Dermis microvascular lymphatic vessel endothelial cell (primary cell): ENCODE measurements at places on chromosomes 3 and 15. TPM values are rescaled to one million over a fixed set of nuclear protein-coding genes. Genes with fewer than 3 reads are reported as not detected.

Gene SNURF
- 19.6 and 28.1 TPM in 2 replicates for total RNA-seq

Gene HYAL1
- total RNA-seq: 4.6 and 6.7 TPM in 2 replicates

Gene ST6GAL1
- 32.5 and 85.3 TPM in 2 replicates for total RNA-seq

Gene SH3BP5
- total RNA-seq: 53.1 and 56.3 TPM in 2 replicates

Gene SAMD7
- not detected in 2 replicates for total RNA-seq

Gene CHRM5
- under 0.01 and 0.13 TPM in 2 replicates for total RNA-seq

Gene NOX5
- under 0.01 TPM in 1 of 2 replicates, not detected in the other for total RNA-seq

Gene SECISBP2L
- total RNA-seq: 18.1 and 27.3 TPM in 2 replicates

Gene ASB14
- total RNA-seq: not detected in 2 replicates

Gene P2RY1
- 0.38 and 0.51 TPM in 2 replicates for total RNA-seq

Gene OR5K2
- not detected in 2 replicates for total RNA-seq

Gene SPRED1
- total RNA-seq: 14.7 and 15.8 TPM in 2 replicates

Gene ADAMTS7
- 6.5 and 8.1 TPM in 2 replicates for total RNA-seq

Gene CASR
- not detected in 2 replicates for total RNA-seq

Gene GABRR3
- total RNA-seq: not detected in 2 replicates

Gene TMOD2
- total RNA-seq: 19.1 and 37.3 TPM in 2 replicates

Gene MYH15
- total RNA-seq: under 0.01 and 0.13 TPM in 2 replicates

Gene DAZL
- not detected in 2 replicates for total RNA-seq

Gene TIGIT
- not detected in 2 replicates for total RNA-seq

Gene CACNA1D
- total RNA-seq: not detected in 2 replicates

Gene ST8SIA2
- total RNA-seq: 0.13 and 0.25 TPM in 2 replicates

Gene RBPMS2
- under 0.01 and 0.25 TPM in 2 replicates for total RNA-seq

Gene SLC12A1
- not detected in 2 replicates for total RNA-seq

Gene CEP70
- total RNA-seq: 9.1 and 13.1 TPM in 2 replicates

Gene SQOR
- 142 and 156 TPM in 2 replicates for total RNA-seq

Gene CCDC33
- total RNA-seq: not detected in 2 replicates

Gene TM4SF18
- 318 and 366 TPM in 2 replicates for total RNA-seq

Gene ARGFX
- not detected in 2 replicates for total RNA-seq

Gene CSTA
- not detected in 2 replicates for total RNA-seq

Gene PARP14
- 64.2 and 64.8 TPM in 2 replicates for total RNA-seq

Gene AMIGO3
- not detected in 2 replicates for total RNA-seq

Gene ROBO2
- under 0.01 TPM in 1 of 2 replicates, not detected in the other for total RNA-seq

Gene PARP15
- 0.39 and 1.0 TPM in 2 replicates for total RNA-seq

Gene PRRT3
- total RNA-seq: 0.51 and 0.63 TPM in 2 replicates

Gene PRR20G
- total RNA-seq: not detected in 2 replicates

Gene PTPRG
- total RNA-seq: 6.7 and 8.6 TPM in 2 replicates

Gene DGKG
- total RNA-seq: 1.1 and 2.2 TPM in 2 replicates

Gene ITIH4
- total RNA-seq: 0.39 and 1.0 TPM in 2 replicates

Gene SI
- total RNA-seq: not detected in 2 replicates

Gene CPN2
- not detected in 2 replicates for total RNA-seq

Gene ACKR4
- under 0.01 and 0.13 TPM in 2 replicates for total RNA-seq

Gene LYZL4
- total RNA-seq: not detected in 2 replicates
